ENCODE measurements at places on chromosomes 16 and 17. TPM values are rescaled to one million over a fixed set of nuclear protein-coding genes. Genes with fewer than 3 reads are reported as not detected.

CDH1 gene
- not detected for polyA plus RNA-seq

PFAS gene
- 15.5 TPM for polyA plus RNA-seq

KRT20 gene
- polyA plus RNA-seq: not detected

MMP28 gene
- 0.49 TPM for polyA plus RNA-seq

SULT1A1 gene
- 8.2 TPM for polyA plus RNA-seq

FASN gene
- polyA plus RNA-seq: 2.9 TPM

C16orf86 gene
- 8.2 TPM for polyA plus RNA-seq

TNP2 gene
- not detected for polyA plus RNA-seq

GP1BA gene
- 0.26 TPM for polyA plus RNA-seq

GFAP gene
- 0.45 TPM for polyA plus RNA-seq

TBX2 gene
- polyA plus RNA-seq: not detected

EVI2B gene
- 192 TPM for polyA plus RNA-seq

HASPIN gene
- 0.34 TPM for polyA plus RNA-seq

APOBR gene
- 0.14 TPM for polyA plus RNA-seq

ASB16 gene
- polyA plus RNA-seq: not detected

All from IgD-negative memory B cell (primary cell).